ENCODE measurements at places on chromosomes 12 and 14. TPM values are rescaled to one million over a fixed set of nuclear protein-coding genes. Genes with fewer than 3 reads are reported as not detected.

Gene CCDC177
- 0.10 TPM for polyA plus RNA-seq

- no peak for DNase-seq
Measured at GRCh38 chr12:95710386-95710785, 80.2 kb downstream of the NTN4 start.

Gene DEGS2
- polyA plus RNA-seq = 10.6 TPM

DNA sequence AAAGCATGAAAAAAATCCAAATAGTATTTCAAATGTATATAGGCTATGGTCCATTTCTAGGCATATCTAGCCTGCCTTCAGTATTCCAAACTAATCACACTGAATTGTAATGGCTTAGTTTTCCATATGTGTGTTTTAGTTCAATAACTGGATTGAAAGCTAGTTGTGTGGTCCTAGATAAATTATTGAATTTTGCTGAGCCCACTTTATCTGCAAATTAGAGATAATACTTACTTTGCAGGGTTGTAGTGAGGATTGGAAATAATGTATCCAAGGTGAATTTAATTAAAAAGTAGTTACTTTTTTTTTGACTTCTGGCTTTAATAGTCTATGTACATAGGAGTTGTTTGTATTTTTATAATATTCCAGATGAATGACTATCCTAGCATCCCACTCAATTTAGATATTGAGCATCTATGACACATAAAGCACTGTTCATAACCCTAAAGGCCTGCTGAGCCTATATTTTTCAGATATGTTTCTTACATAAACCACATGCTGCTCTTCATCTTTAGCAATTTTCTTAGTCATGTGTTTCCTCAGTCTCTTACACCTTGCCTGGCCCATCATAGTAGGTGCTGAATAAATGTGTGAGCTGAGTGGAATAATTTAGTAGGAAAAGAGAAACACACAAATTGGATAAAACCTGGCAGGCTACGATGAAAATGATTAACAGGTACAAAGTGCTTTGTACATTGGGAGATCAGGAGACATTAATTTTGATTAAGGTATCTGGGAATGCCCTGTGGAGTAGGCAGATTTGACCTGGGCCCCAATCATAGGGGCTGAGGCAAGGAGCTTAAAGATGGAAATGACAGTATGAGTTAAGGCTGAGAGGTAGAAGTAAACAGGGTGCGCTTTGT, 1.1 kb upstream of the ATP23 start:
- no peak for DNase-seq

DNA sequence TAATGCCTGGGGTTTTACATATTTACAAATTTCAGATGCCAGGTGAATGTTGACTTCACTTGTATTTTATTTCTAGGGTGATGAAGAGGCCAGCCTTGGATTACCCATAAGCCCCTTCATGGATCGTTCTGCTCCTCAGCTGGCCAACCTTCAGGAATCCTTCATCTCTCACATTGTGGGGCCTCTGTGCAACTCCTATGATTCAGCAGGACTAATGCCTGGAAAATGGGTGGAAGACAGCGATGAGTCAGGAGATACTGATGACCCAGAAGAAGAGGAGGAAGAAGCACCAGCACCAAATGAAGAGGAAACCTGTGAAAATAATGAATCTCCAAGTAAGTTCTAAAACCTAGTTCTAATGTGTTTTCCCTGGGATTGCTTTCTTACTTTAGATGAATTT, 41.3 kb upstream of the SLCO1C1 start:
- DNase-seq = no peak

Gene SELPLG
- 2.2 TPM for polyA plus RNA-seq

- DNase-seq = no peak
Measured at GRCh38 chr12:125104982-125105381, 39.7 kb downstream of the AACS start.

DNA sequence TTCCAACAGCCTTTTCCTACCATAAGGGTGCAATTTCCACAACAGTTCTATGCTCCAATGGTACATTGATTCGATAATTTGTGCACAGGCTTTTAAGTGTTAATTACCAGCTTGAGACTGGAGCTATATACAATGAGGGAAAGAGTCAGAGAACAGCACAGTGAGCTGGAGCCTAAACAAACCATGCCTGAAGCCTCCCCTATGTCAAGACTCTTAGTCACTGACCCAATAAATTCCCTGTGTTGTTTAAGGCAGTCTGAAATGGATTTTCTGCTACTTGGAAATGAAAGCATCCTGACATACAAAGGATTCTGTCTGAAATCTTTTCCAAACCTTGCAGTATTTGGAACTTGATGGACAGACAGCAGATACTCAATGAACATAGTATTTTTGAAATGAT, 149.0 kb downstream of the EFCAB11 start:
- DNase-seq = no peak

Gene KRT6C
- polyA plus RNA-seq = not detected

- no peak for DNase-seq
Measured at GRCh38 chr14:100332797-100333196, 9.7 kb downstream of the SLC25A47 start.

Data from left renal pelvis (tissue), 4 donors.